ENCODE measurements at places on chromosomes 3 and 15.

GRCh38 chr3:82179291-82179690, 417.8 kb upstream of the GBE1 start:
- no peak for DNase-seq

DNA sequence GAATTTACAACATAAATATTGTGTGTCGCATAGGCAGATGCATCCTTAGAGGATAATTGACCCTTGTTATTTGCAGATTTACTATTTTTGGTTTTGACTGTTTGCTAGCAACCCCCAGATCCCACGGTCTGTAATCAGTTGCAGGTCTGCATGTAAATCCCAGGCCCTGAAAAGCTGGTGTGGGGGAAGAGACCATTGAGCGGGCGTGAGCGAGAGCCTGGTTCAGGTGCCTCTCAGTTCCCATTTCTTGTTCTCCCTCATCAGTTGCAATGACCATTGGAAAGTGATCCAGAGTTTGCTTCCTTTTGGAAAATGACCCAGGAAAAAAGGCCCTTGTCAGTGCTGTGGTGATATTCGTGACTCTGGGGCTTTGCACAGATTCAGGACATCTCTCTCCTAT, 238.9 kb downstream of the UACA start:
- no peak for DNase-seq

- DNase-seq = no peak
These were observed 6.8 kb downstream of the SERPINI1 start for GRCh38 chr3:167742338-167742737.

GRCh38 chr3:50194903-50195500, 3.6 kb downstream of the GNAT1 start:
- peak; percentile 21 for DNase-seq

DNA sequence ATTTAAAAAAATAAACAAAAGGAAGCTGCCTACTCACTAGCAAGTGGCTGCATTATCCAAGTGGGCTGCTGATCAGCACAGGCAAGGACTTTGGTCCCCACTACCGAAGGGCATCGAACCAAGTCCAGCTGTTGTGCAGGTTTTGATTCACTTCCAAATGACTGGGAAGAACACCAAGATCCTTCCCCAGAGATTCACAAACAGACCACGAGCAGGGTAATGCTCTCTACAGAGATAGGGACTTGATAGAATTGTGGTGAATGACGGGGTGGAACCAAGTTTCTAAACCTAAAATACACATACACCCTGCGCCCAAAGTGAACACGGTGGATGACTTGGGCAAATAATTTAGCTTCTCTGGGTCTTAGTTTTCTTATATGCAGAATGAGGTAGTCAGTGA, 203.7 kb upstream of the ICE2 start:
- DNase-seq = no peak

- DNase-seq = no peak
These were observed 603 bp upstream of the TRANK1 start for GRCh38 chr3:36945333-36945980.

GRCh38 chr15:72902245-72902918, 118.8 kb upstream of the ADPGK start:
- no peak for DNase-seq

DNA sequence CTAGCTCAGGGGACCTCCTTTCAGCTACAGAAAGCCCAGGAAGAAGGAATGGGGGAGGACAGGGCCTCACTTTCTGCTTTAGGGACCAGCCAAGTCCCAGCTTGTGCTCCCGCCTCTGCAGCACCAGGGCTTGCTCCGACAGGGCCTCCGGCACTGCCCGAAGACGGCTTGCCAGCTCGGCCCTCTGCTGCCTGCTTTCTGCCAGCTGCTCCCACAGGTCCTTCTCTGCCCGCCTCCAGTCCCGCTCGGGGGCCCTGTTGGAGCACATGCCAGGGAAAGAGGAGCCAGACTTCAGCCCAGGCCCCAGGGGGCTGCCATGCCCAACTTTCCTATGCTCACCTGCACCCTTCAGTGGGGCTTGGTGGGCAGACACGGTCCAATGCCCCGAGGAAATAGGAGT, 4.3 kb upstream of the CLK3 start:
- no peak for DNase-seq

GRCh38 chr3:139797724-139798343, 120.1 kb upstream of the NMNAT3 start:
- no peak for DNase-seq

- no peak for DNase-seq
These were observed 407.1 kb downstream of the ZPLD1 start for GRCh38 chr3:102841866-102842265.

DNA sequence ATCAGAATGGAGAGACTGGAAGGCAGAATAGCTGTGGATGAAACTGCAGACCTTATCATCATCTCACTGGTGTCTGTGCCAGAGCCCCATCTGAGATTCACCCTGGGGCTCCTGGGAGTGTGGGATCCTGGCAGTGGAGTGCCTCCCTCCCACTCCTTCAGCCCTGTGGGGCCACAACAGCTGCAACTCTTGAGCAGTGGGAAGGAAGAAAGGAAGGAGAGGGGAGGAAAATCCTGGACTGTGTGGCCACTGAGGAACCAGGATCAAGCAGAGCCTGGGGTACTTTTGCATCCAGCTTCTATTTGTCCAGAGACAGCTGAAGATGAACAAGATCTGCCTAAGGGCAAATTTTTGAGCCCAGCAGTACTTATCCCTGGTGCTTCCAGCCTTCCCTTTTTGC, 13.1 kb upstream of the ALDH1A2 start:
- no peak for DNase-seq

GRCh38 chr15:40750885-40751284, 4.2 kb downstream of the RMDN3 start:
- DNase-seq = no peak

DNA sequence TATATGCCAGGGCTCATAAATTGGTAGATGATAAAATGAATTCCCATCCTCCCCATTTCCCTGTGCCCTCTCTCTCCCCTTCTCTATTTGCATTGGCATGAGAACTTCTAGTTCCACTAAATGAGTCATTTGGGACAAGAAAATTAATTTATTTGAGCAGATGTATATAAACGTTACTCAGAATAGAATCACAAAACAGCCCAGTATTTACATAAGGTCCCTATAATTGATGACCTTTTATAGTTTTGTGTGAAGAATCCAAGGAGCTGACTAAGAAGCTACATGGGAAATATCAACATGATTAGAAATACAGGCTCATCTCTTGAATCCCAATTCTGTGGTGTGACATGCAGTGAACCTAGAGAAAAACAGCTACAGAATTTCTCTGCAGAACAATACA, 617.7 kb upstream of the NR2F2 start:
- no peak for DNase-seq

GRCh38 chr3:9806137-9806536, 3.9 kb upstream of the TTLL3 start:
- no peak for DNase-seq

- DNase-seq = no peak
These were observed 120.8 kb downstream of the GMPS start for GRCh38 chr3:155991212-155991611.

DNA sequence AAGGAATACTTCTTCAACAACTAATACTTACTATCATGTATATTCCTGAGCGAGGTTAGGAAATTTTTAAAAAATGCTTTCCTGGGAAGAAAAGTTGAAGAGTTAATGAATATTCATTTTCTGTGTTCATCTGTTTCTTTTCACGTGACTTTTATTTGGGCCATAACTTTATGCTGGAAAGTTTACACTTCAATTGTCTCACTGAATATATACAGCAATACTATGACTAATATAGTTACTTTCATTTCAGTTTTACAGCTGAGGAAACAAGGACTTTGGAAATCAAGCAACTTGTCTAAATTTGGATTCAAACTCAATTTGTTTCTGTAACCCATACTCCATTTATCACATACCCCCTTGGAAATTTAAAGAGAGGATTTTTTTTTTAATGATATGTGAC, 894.2 kb downstream of the ROBO1 start:
- DNase-seq = no peak

DNA sequence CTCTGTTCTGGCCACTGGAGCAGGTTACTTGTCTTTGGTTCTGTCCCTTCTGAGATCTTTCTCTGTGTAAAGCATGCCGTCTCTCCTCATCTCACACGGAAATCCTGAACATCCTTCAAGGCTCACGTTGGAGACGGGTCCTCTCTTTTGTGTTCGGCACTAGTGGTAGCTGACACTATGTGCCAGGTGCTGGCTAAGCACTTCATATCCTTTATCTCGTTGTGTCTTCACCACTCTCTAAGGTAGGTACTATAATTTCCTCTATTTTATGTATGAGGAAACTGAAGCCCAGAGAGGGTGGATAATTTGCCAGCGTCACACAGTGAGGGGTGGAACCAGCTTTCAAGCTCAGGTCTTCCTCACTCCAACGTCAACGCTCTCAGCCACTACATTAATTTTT, 1.2 kb downstream of the IFT122 start:
- peak; percentile 11 for DNase-seq

GRCh38 chr15:63908991-63909390, 75.2 kb upstream of the HERC1 start:
- DNase-seq = no peak

GRCh38 chr3:137201066-137201465, 243.3 kb downstream of the IL20RB start:
- no peak for DNase-seq

- no peak for DNase-seq
These were observed 68.1 kb upstream of the DLG1 start for GRCh38 chr3:197366301-197367044.

DNA sequence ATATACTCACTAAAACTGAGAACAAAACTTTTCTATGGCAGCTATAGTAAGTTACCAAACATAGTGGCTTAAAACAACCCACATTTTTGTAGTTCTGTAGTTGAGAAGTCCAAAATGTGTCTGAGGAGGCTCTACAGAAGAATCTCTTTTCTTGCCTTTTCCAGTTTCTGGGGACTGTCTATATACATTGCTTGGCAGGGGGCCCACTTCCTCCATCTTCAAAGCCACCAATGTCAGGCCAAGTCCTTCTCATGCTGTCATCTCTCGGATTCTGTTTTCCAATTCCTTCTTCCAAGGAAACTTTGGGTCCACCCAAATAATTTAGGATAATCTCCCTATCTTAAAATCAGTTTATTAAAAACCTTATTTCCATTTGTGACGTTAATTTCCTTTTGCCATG, 92.7 kb downstream of the DLG1 start:
- DNase-seq = no peak

DNA sequence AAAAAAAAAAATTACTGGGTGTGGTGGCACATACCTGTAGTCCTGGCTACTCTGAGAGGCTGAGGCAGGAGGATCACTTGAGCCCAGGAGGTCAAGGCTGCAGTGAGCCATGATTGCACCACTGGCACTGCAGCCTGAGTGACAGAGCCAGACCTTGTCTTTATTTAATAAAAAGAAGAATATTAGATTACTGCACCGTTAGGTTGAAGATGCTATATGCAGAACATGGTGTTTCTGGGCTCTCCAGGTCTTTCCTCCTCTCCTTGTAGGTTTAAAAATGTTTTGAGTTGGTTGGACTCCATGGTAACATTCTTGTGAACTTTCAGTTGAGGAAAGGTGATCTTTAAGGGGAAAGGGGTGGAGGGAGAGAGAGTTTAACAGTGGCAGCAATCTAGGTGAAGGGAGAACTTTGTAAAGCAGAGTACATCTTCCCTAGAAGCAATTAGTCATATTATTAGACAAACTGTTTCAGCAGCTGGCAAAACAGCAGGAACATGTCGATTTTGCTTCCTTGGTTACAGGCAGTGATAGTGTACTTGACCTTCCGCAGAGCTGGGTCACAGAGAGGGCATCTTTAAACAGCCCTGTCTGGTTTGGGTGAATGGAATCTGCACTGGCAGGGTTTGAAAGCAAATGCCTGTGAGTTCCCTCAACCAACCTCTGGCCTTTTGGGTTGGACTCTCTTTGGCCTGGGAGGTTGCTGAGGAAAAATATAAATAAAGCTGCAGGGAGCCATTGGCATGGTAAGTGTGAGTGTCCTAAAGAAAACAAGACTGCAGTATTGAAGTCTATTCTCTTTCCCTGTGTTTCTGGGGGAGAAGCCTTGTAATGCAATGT, 42.8 kb downstream of the NR2C2 start:
- no peak for DNase-seq

- no peak for DNase-seq
These were observed 22.2 kb upstream of the GOLIM4 start for GRCh38 chr3:168117853-168118313.

GRCh38 chr15:72281713-72282112, 9.4 kb upstream of the PARP6 start:
- no peak for DNase-seq

GRCh38 chr3:186966406-186966805, 36.1 kb downstream of the ST6GAL1 start:
- DNase-seq = no peak

GRCh38 chr15:75452364-75452864, 924 bp upstream of the SIN3A start:
- DNase-seq = peak; percentile 81

DNA sequence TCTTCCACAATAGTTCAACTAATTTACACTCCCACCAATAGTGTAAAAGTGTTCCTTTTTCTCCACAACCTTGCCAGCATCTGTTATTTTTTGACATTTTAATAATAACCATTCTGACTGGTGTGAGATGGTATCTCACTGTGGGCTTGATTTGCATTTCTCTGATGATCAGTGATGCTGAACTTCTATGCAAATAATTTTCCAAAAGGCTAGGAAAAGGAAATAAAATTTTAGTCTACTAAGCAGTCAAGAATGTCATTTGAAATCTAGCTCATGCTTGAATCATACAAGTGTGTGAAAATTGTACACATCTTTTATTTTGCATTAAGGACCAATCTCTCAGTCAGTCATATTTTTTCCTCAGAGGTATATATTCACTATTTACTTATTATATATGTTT, 101.7 kb upstream of the UBP1 start:
- no peak for DNase-seq

- no peak for DNase-seq
These were observed 21.2 kb downstream of the ARL13B start for GRCh38 chr3:94001191-94001590.

- DNase-seq = peak; percentile 34
These were observed 880 bp downstream of the PPP4R2 start for GRCh38 chr3:72997421-72997961.

- no peak for DNase-seq
These were observed 125.5 kb upstream of the ADAMTS9 start for GRCh38 chr3:64813326-64813725.

- no peak for DNase-seq
These were observed 705 bp downstream of the NIPA2 start for GRCh38 chr15:22839046-22839695.

DNA sequence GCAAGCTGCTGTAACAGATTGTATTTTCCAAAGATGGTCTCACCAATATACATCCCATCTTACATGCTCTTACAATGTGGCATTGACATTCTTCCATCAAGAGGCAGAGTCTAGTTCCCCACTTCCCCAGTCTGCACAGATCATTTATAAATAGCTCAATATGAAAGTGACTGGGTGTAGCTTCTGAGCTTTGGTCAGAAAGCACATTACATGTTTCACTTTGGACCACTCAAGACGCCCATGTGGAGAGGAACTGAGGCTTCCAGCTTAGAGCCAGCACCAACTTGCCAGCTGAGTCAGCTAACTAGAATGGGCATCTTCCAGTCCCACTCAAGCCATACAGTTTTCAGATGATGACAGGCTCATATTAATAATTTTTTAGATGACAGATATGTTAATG, 45.5 kb downstream of the GREM1 start:
- no peak for DNase-seq
